ENCODE measurements at places on chromosomes 3 and 15. TPM values are rescaled to one million over a fixed set of nuclear protein-coding genes. Genes with fewer than 3 reads are reported as not detected.

DNA sequence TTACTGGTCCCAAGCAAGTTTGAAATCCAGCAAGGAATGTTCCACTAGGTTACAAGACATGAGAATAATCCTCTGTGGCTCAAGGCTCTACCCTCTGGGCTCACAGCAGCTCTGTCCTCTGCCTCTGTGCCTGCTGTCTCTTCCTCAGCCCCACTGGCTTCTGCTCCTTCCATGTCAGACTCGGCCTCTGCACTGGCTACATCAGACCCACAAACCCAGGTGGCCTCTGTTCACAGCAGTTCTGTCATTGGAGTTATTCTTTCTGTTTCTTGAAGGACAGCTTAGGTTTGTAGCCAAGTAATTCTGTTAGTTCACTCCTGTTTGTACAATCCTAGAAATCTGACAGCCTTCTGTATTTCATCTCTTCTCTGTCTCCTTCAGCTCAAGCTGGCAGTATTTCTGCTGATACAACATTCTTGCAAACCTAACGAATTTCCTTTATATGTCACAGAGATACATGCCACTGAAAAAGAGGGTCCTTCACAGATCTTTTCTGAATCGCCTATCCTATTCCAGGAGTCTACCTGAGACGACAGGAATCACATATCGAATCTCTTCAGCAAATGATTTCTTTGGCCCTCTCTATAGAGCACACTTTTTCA lies 227.8 kb upstream of the PLSCR5 start:
- no peak for DNase-seq

- no peak for DNase-seq
These were observed 36.2 kb downstream of the ILDR1 start for GRCh38 chr3:121985846-121986245.

GRCh38 chr3:168051531-168052471 lies 43.9 kb downstream of the GOLIM4 start:
- DNase-seq, result no peak

The TGM5 gene
- polyA plus RNA-seq, result not detected

DNA sequence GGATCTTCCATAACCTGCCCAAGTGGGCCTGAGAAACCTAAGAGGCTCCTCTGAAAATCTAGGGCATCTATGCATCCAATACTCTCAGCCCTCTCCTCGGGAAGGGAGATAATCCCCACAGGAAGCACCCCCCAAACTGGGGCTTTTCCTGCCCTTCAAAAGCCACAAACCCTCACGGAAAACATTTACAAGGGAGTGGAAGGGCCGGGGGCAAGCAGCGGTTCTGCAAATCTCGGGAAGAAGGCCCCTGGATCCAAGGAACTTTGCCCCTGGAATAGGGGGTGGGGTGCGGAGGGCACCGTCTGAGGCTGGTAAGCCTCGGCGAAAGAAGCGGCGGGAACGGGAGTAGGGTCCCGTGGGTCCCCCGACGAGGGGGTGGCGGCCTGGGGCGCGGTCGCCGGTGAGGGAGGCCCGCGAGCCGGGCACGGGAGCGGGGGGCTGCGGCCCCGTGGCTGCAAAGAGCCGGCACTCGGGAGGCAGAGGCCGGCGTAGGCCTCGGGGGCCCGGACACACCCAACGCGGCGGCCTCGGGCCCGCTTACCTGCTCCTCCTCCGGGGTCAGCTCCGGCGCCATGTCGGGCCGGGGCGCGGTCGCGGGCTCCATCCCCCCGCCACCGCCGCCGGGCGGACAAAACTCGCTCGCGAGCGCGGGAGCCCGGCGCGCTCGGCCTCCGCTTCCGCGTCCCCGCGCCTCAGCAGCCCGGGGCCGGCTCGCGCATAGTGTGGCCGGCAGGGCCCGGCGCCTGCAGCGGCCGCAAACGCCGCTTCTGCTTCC lies 755 bp downstream of the PTPN9 start:
- peak; percentile 48 for DNase-seq

DNA sequence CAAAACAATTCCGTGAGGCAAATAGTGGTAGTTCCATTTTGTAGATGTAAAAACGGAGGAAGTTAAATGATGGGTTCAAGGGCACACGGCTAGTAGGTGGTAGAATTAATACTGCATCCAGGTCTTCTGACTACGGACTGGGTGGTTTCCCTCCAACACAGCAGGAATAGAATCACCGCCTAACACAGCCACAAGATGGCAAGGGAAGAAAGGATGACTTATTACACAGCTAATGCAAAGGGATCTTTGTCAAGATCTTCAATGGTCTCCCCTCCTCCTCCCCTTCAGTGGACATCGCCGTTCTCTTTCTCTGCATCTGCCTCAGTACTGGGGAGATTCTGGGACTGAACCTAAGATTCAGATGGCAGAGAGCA lies 524 bp upstream of the TOPBP1 start:
- DNase-seq, result no peak

DNA sequence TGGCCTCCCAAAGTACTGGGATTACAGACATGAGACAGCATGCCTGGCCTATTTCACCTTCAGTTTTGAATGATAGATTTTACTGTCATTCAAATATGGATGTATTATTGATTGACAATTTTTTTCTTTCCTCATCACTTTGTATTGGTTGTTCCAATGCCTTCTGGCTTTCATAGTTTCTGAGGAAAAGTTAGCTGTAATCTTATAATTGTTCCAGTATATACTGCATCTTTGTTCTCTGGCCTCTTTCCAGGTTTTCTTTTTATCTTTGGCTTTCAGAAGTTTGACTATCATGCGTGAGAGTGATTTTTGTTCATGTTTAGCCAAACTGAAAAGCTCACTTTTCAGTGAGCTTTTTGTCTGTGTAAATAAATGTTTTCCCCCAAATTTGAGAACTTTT lies 157.1 kb downstream of the RSRC1 start:
- no peak for DNase-seq

DNA sequence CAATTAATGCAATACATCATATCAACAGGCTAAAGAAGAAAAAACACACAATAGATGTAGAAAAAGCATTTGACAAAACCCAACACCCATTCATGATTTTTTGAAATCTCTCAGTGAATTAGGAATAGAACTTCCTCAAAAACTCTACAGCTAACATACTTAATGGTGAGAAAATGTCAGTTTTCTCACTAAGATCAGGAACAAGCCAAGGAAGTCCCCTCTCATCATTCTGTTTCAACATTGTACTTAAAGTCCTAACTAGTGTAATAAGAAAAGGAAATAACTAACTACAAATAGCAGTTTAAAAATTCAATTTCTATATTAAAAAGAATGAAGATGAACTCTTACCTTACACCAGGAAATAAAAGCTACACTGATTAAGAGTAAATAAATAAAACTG lies 77.8 kb downstream of the DCLK3 start:
- no peak for DNase-seq

The ARGFX gene
- polyA plus RNA-seq, result not detected

GRCh38 chr3:9136746-9137465 lies 112.5 kb downstream of the SRGAP3 start:
- no peak for DNase-seq

The GUCA1C gene
- not detected for polyA plus RNA-seq

- DNase-seq, result peak; percentile 30
These were observed 111.4 kb downstream of the DLG1 start for GRCh38 chr3:197186887-197187588.

The PSTPIP1 gene
- polyA plus RNA-seq, result 127 TPM

Data from immature natural killer cell (primary cell).